Stimulated activated CD4-positive, alpha-beta T cell treated with anti-CD3 and anti-CD28 coated beads, TNF-alpha, amount 100 ng/mL, for 4 hours (primary cell): ENCODE measurements at places on chromosomes 11 and 22.

DNA sequence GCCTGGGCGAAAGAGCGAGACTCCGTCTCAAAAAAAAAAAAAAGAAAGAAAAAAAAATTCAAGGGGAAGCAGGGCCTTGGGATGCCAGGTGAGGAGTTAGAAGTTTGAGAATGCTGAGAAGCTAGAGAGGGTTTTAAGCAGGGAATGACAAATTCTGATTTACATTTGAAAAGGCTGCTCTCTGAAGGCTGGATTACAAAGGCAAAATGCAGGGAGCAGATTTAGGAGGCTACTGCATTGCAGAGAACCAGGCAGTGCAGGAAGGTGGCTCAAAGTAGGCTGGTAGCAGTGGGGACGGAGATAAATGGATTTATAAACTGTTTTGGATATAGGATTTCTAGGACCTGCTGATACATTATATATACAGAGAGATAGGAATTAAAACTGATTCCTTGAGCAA lies 66.6 kb downstream of the KCNC1 start:
- DNase-seq: no peak

DNA sequence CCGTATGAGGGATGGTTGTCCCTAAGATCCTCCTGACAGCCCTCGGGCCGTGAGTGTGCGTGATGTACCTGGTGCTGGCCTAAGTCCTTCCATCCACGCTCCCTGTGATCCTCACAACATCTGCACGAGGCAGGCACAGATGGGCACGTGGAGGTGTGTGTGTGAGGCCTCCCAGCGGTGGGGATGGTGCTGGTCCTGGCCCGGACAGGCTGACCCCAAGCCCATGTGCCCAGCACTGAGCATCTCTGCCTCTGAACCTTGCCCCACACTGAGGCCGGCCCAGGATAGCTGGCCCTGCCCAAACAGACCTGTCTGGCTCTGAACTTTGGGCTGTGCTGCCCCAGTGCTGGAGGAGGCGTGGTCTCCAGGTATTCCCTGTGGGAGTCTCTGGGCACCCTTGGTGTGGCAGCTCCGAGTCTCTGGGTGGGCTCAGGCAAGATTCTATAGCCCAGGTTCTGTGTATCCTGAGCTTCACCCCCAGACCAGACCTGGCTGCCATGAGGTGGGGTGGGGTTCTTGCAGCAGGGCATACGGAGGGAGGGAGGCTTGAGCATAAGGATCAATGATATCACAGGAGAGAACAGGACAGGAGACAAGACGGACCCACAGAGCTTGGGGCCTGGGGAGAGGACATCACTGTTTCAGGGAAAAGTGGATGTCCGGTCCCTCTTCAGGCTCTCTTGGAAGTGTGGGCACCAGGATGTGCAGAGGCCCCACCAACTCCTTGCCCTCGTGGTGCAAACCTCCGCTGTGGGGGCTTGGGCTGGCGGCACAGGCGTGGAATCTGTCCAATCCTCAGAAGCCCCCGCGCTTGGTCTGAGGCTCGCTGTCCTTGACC lies 881.8 kb downstream of the BRD1 start:
- DNase-seq: no peak

- no peak for DNase-seq
Measured at GRCh38 chr11:128501632-128502549, 85.5 kb downstream of the ETS1 start.

DNA sequence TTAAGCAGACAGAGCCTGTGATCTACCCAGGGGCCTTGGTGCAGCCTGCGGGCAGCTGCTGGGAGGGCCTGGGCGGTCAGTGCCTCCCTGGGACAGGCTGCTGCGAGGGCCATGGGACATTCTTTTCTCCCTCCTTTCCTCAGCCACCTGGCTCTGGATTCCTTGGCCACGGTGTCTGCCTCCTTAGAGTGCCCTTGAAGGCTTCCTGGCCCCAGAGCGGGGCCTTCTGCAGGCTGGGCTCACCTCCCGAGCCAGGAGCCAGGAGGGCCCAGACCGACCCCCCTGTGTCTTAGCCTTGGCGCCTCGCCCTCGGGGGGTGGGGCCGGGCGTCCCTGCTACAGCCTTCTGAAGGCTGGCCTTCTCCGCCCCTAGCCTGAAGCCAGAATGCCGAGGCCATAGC lies 231.2 kb downstream of the TBC1D22A start:
- no peak for DNase-seq

DNA sequence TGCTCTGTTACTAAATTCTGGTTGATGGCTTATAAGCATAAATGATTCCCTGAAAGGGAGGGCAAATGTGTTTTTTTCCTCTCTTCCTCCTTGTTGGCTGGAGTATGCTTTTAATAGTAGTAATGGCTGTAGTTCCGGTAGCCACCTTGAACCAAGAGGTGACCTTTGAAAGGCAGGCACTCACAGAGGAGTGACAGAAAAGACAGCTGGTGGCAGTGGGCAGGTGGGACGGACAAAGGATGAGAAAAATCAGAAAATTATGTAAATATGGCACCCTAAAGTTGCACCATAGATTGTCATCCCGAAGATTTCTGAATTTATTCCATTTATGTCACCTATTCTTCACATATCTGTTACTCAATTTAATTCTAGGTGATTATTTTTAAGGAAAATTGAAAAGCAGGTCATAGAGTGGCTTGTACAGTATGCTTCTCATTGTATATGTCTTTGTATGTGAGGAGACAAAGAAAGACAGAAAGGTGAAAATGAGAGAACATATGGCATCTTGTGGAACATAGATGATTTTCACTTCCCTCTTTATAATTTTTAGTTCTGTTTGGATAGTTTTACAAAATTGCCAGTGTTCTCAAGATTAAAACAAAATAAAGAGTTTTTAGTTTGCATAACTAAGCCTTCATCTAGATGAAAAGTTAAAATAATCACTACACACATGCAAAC lies 17.0 kb downstream of the CASP12 start:
- DNase-seq: no peak

DNA sequence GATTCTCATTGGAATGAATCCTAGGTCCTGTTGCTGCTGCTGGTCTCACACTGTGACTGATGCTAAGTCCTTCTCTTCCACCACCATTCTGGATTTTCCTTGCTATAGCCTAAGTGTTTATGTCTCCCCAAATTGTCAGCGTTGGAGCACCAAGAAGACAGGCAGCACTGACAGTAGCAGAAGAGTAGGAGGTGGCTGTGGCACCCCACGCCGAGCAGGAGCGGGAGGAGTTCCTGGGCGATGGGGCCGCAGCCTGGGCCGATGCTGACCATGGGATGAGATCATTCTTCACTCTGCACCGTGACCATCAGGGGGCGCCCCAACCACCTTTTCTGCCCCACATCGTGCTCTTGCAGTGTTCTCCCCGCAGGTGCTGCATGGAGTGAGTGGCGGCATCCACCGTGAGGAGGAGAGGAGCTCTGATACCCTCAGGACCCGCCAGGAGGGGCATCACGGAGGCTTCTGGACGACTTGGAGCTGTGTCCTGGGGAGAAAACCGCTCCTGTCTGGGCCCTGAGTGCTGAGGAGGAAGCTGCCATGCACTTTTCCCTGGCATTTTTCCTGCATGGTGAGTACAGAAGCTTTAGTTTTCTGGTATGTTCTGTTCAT lies 57.0 kb downstream of the LRRC74B start:
- peak; percentile 65 for DNase-seq

DNA sequence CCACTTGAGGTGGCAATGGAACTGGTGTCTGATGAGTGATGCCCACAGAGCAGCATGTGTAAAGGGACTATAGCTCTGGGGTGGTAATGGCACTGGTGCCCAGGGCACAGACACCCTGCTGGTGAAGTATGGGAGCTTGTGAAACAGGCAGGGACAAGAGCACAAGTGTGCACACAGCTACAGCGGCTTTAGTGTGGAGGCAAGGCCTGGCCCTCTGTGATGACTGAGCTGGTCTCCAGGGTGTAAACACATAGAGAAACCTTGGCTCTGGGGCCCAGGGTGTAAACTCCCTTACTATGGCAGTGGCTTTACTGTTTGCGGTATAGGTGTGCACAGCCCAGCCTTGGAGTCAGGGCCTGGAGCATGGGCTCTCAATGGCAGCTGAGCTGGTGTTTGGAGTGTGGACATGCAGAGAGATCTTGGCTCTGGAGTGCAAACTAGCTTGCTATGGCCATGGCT lies 46.3 kb downstream of the BIRC2 start:
- DNase-seq: no peak

- DNase-seq: no peak
Measured at GRCh38 chr11:34205326-34206035, 100.1 kb downstream of the NAT10 start.

DNA sequence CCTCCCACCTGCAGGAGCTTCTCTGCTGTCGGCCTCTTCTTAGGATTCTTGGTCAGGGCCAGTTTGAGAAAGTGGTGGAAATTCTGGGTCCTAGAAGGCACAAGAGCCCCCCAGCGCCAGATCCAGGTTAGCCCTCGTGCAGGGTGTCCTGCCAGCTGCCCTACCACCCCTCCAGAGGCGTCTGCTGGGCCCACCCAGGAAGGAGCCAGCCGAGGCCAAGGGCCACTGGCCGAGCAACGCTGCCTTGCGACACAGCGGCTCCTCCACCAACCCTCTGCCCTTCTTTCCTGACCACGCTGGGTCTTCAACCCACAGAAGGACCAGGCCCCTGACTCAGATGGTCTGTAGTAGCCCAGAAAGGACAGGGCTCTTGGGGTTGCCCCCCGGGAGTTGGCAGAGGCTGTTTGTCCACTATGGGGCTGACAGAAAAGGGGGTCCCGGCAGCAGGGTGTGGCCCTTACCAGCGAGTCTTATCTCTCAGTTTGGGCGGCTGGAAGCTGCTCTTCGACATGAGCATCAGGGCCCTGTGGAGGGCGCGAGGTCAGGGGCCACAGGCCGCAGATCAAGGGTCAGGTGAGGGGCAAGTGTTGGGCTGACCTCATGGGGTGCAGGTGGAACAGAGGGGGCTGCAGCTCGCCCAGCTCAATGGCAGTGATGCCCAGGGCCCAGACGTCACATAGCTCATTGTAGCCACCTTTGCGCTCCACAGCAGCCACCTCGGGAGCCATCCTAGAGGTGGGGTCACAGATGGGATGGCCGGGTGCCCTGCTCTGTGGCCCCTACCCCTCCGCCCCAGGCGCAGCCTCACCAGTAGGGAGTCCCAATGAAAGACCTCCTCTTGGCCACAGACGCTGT lies 2.5 kb downstream of the MAP4K2 start:
- no peak for DNase-seq

- DNase-seq: no peak
Measured at GRCh38 chr22:30984317-30984716, 15.3 kb downstream of the TUG1 start.

DNA sequence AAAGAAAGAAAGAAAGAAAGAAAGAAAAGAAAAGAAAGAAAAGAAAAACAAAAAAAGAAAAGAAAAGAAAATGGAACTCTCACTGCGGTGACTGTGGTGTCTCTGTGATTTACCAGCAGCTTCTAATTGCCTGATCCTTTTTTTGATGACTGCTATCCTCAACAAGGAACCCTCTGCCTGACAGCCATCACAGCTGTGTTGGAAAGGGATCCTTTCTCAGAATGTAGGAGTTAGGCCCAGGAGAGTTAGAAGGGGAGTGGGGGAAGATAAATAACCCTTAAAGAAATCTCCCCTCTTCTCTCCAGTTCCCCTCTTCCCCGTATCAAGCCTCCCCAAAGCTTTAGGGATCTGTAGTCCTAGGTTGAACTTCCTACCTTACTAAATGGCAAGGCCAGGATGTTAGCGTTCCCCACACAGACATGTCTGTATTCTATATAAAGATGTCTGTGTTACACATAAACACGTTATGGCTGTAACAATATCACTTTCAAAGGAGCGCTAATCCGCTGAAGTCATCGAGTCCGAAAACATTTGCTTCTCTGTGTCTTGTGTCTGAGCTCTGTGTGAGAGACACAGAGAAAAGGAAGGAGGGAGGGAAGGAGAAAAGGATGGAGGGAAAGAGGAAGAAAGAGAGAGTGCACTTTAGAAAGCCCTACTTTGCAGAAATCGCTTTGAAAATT lies 26.8 kb upstream of the WT1 start:
- no peak for DNase-seq

GRCh38 chr11:118290923-118291322 lies 13.6 kb upstream of the CD3E start:
- no peak for DNase-seq

- no peak for DNase-seq
Measured at GRCh38 chr11:34819740-34820482, 96.3 kb downstream of the APIP start.

DNA sequence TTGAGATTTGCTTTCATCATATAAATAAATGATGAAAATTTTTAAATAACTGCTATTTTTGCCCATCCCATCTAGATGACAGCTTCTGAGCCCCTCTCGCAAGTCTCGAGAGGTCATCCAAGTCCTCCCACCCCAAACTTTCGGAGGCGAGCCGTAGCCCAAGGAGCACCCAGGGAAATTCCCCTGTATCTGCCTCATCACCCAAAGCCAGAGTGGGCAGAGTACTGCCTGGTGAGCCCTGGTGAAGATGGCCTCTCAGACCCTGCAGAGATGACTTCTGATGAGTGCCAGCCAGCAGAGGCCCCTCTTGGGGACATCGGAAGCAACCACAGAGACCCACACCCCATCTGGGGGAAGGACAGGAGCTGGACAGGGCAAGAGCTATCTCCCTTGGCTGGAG lies 83.9 kb upstream of the PARVA start:
- no peak for DNase-seq

DNA sequence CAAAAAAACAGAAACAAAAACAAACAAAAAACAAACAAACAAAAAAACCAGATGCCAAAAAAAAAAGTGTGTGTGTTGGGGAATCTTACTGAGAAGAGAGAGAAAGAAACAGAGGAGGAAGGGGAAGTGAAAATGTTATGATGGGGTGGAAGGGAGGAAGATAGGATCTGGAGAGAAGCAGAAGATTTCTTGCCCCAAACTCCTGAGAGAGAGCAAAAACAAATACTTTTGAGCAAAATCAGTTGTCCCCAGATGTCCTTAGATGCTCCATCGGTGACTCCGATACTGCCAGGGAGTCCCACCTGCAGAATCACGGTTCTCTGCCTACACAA lies 19.9 kb upstream of the GRAMD1B start:
- no peak for DNase-seq

DNA sequence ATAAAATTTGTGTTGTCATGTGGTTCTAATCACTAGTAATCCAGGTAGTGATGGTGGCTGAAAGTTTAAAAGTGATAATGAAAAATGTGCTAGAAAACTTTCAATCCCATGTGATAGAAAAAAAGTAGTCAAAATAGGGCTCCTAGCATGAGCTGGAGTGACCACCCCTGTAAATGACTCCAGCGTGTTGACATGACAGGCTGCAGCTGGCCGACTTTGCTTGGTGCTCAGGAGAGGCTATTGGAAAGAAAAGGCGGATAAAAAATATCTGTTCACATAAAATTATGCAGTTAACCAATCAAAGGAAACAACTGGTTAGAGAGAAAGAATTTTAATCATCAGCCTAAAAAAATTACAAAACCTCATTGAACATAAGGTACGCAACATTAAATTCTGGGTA lies 16.9 kb upstream of the MTCH2 start:
- DNase-seq: no peak
